ENCODE measurements at places on chromosomes 13 and 19.
A peak's percentile ranks its signal among the peaks of the same experiment; 100 is the strongest.

DNA sequence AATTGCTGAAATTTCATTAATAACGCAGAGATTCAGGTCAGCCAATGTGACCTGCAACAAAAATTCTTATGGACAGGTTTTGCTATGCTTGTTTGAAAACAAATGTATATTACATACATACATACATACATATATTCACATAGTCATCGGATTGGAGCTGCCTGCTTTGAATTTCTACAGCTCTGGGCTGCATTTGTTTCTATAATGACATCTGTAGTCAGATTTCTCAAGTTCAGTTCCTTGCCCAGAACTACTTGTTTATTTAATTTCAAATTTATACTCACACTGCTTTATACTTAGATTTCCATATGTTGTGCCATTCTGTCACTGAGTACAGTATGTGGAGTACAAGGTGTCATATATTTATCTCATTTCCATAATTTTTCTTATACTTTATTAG, 2775.0 kb downstream of the PCDH9 start:
- no peak overlapping the region for H3K27ac ChIP-seq
- H3K4me3 ChIP-seq = no peak overlapping the region
- no peaks in the 10 kb centered on the region for H3K36me3 ChIP-seq
- no peak for DNase-seq

- H3K4me3 ChIP-seq = peak overlapping the region; percentile 77
- peaks cover 1% of the 10 kb centered on the region for H3K36me3 ChIP-seq
- peak overlapping the region; percentile 92 for H3K27ac ChIP-seq
- no peaks in the 10 kb centered on the region for H3K27me3 ChIP-seq
Observed at GRCh38 chr13:22114630-22115311, 443.9 kb downstream of the FGF9 start.

DNA sequence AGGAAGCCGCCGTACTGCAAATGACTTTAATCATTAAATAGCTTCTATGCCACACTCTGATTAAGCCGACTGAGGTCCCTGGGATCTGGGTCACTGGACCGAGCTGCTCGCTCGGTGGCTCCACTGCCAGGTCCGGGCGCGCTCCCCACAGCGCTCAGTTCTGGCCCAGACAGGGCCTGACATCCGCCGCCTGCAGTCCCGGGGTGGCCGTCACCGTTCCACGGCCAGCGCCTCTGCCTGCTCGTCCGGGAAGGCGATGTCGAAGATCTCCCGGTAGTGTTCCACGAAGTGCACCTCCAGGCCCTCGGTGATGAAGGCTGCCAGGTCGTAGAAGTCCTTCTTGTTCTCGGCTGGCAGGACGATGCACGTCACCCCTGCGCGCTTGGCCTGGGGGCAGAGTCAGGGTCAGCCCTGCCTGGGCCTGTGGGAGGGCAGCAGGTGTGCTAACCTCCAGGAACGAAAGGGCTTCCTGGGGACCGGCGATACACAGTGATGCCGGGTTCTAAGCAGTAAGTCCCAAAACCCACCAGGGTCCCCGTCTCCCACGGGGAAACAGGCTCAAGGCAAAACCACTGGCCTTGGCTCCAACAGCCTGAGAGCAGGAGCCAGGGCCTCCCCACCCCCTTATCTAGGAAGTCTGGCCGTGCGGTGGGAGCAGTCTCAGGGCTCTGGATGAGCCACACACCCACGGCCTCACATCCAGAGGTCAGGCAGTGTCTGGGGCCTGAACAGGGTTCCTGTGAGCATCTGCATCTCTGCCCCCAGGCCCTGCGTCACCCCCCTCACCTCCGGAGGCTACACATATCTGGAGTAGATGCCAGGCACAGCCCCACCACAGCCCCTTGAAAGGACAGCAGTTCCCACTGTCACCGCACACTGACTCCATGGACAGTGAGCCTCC, 2.0 kb downstream of the RPL36 start:
- peak overlapping the region; percentile 93 for H3K4me3 ChIP-seq
- DNase-seq = no peak
- no peaks in the 10 kb centered on the region for H3K27me3 ChIP-seq

GRCh38 chr19:11281356-11282049, 14.5 kb upstream of the TSPAN16 start:
- no peak overlapping the region for H3K27ac ChIP-seq
- H3K4me3 ChIP-seq = no peak overlapping the region
- no peak for DNase-seq
- peaks cover 16% of the 10 kb centered on the region for H3K27me3 ChIP-seq
- H3K36me3 ChIP-seq = no peaks in the 10 kb centered on the region

GRCh38 chr13:51213173-51213728, 8.9 kb upstream of the FAM124A start:
- H3K27me3 ChIP-seq = peaks cover 54% of the 10 kb centered on the region
- no peaks in the 10 kb centered on the region for H3K36me3 ChIP-seq
- H3K4me3 ChIP-seq = no peak overlapping the region
- no peak for DNase-seq
- no peaks in the 10 kb centered on the region for H3K4me1 ChIP-seq

DNA sequence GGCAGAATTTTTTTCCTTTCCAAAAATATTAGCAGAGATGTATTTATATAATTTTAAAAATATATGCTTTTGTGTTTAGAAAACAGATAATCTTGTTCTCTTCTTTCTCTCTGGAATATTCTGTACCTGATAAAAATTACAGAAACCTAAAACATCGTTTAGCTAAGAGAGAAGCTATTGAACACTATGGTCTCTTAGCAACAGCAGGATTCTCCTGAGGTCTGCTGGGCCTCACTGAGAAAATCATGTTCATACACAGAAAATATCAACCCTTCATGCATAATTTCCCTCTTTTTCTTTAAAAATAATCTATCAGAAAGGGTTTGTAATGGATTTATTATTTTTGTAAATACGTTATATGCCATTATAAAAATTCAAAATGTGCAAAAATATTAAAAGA, 242.2 kb downstream of the DCLK1 start:
- H3K4me3 ChIP-seq = no peak overlapping the region
- H3K27me3 ChIP-seq = no peaks in the 10 kb centered on the region
- no peaks in the 10 kb centered on the region for H3K4me1 ChIP-seq
- DNase-seq = no peak
- no peak overlapping the region for H3K27ac ChIP-seq

DNA sequence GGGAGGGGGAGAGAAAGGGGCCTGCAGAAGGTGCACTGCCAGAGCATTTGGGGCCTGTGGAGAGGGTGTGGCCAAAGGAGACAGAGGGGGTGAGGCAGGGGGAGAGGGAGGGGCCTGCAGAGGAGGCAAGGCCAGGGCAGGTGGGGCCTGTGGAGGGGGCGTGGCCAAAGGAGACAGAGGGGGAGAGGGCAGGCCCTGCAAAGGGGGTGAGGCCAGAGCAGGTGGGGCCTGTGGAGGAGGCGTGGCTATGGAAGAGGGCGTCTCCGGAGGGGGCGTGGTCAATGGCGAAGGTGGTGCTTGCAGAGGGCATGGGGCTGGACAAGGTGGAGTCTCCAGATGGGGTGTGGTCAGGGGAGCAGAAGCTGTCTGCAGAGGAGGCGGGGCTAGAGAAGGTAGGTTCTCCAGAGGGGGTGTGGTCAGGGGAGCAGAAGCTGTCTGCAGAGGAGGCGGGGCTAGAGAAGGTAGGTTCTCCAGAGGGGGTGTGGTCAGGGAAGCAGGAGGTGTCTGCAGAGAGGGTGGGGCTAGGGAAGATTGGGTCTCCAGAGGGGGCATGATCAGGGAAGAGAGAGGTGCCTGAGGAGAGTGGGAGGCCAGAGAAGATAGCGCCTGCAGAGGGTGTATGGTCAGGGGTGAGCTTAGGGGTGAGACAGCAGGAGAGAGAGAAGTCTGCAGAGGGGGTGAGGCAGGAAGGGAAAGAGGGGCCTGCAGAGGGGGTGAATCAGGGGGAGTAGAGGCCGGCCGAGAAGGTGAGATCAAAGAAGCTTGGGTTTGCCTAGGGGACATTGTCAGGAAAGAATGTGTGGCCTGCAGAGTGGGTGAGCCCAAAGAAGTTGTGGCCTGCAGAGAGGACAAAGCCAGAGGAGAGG, 3.4 kb downstream of the PRR36 start:
- H3K4me3 ChIP-seq = peak overlapping the region; percentile 33
- H3K36me3 ChIP-seq = no peaks in the 10 kb centered on the region
- peaks cover 37% of the 10 kb centered on the region for H3K4me1 ChIP-seq
- no peak overlapping the region for H3K27ac ChIP-seq
- no peak for DNase-seq

DNA sequence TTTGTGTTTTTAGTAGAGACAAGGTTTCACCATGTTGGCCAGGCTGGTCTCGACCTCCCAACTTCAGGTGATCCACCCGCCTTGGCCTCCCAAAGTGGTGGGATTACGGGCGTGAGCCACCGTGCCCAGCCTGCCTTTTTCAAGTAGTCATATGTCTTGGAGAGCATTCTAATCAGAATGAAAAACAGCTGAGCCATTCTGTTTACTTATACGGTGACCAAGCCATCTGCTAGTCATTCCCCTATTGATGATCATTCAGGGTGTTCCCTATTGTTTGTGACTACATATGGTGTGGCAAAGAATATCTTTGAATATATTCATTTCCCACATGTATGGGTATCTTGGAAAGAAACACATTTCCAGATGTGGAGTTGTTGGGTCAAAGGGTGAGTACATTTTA, 17.2 kb downstream of the BLOC1S3 start:
- no peaks in the 10 kb centered on the region for H3K4me1 ChIP-seq
- no peak overlapping the region for H3K27ac ChIP-seq
- H3K4me3 ChIP-seq = no peak overlapping the region
- no peak for DNase-seq

DNA sequence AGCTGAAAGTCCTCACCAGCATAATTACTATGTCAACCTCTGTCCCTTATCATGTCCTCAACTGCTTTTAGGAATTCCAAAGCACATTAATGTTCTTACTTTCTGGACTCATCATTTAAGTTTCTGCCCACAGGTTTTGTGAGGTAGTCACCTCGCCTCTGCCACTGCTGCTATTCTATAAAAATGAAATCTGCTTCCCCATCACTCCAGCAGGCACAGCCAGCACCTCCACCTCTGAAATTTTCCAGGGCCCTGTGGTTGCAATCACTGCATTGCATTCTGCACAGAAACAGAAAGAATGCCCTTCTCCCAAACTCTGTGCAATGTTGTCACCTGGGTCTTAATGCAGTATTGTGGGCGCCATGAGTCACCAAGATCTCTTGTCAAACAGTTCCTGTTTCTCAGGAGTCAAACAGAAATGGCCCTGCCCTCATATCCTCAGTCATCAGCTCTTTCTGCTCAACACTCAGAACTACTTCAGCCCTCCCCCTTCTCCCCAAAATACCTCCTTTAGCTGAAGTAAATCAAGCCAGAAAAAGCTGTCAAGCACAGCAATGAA, 529.2 kb upstream of the NBEA start:
- no peak overlapping the region for H3K4me3 ChIP-seq
- no peaks in the 10 kb centered on the region for H3K4me1 ChIP-seq
- H3K36me3 ChIP-seq = no peaks in the 10 kb centered on the region
- DNase-seq = no peak
- no peaks in the 10 kb centered on the region for H3K27me3 ChIP-seq
- H3K27ac ChIP-seq = no peak overlapping the region

GRCh38 chr13:113260996-113261395, 36.0 kb upstream of the LAMP1 start:
- H3K4me3 ChIP-seq = no peak overlapping the region
- H3K27ac ChIP-seq = no peak overlapping the region
- no peak for DNase-seq
- peaks cover 66% of the 10 kb centered on the region for H3K36me3 ChIP-seq
- H3K27me3 ChIP-seq = no peaks in the 10 kb centered on the region

DNA sequence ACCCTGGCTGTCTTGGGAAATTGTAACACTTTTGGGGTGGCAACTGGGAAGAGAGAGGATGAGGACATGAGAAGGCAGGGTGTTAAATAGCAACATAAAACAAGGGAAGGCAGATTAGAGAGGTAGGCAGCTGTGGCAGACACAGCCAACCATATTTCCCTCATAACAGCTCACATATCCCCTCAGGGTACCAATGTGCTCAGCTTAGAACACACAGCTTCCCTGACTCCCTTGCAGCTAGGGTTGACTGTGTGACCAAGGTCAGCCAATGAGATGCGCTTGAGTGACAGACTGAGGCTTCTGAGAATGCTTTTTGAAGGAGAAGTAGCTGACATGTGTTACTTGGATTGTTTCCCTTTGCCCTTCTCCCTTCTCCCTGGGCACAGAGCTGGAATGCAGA, 28.8 kb upstream of the SPATA13 start:
- H3K36me3 ChIP-seq = no peaks in the 10 kb centered on the region
- no peaks in the 10 kb centered on the region for H3K4me1 ChIP-seq
- H3K4me3 ChIP-seq = no peak overlapping the region
- no peak for DNase-seq
- peaks cover 27% of the 10 kb centered on the region for H3K27me3 ChIP-seq

- no peak overlapping the region for H3K27ac ChIP-seq
- DNase-seq = no peak
- no peaks in the 10 kb centered on the region for H3K4me1 ChIP-seq
- H3K36me3 ChIP-seq = no peaks in the 10 kb centered on the region
Observed at GRCh38 chr13:23656637-23657371, 86.6 kb downstream of the TNFRSF19 start.

GRCh38 chr13:20064128-20064527, 96.7 kb downstream of the GJA3 start:
- peaks cover 65% of the 10 kb centered on the region for H3K36me3 ChIP-seq
- DNase-seq = no peak
- H3K27ac ChIP-seq = no peak overlapping the region
- H3K4me1 ChIP-seq = no peaks in the 10 kb centered on the region

DNA sequence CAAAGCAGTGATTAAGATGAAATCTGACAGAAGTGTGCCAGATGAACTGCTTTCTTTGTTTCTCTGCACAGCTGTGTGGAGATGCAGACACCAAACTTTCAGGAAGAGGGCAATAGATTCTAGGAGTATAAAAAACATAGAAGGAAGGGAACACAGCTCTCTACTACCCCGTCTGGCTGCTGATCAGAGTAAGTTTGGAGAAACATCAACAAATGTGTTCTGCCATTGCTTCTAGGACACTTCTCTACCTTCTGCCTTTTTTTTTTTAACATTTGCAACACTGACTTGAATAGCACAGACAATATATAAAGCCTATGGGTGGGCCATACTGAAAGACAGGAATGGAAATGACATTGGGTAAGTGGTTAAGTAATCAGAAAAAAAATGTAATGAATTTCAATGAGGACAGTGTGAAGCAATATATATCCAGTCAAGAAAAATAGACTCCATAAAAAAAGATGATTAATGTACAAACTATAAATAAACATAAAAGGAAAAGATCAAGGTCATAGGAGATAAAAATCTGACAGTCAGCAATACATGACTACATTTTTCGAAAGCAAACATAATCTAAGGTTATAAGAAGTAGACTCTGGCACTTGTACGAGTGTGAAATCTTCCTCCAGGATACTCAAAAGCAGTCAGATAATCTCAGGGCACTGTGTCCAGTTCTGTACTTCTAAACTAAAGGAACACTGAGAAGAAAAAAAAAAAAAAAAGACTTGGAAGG, 21.4 kb downstream of the NUFIP1 start:
- H3K4me3 ChIP-seq = no peak overlapping the region
- H3K27ac ChIP-seq = no peak overlapping the region
- no peaks in the 10 kb centered on the region for H3K4me1 ChIP-seq
- DNase-seq = no peak
- H3K27me3 ChIP-seq = no peaks in the 10 kb centered on the region

- H3K36me3 ChIP-seq = peaks cover 16% of the 10 kb centered on the region
- peak overlapping the region; percentile 86 for H3K27ac ChIP-seq
- H3K4me1 ChIP-seq = peaks cover 31% of the 10 kb centered on the region
- H3K4me3 ChIP-seq = peak overlapping the region; percentile 86
- peak; percentile 83 for DNase-seq
Observed at GRCh38 chr19:40420766-40421765, 4.7 kb downstream of the SERTAD1 start.

GRCh38 chr13:22144806-22145205, 473.9 kb downstream of the FGF9 start:
- H3K36me3 ChIP-seq = peaks cover 2% of the 10 kb centered on the region
- H3K4me3 ChIP-seq = no peak overlapping the region
- no peaks in the 10 kb centered on the region for H3K4me1 ChIP-seq
- no peaks in the 10 kb centered on the region for H3K27me3 ChIP-seq
